Activated CD4-positive, alpha-beta T cell treated with anti-CD3 and anti-CD28 coated beads, Interleukin-2, amount 50 U/mL, for 48 hours (primary cell): ENCODE measurements at places on chromosomes 4 and X.

DNA sequence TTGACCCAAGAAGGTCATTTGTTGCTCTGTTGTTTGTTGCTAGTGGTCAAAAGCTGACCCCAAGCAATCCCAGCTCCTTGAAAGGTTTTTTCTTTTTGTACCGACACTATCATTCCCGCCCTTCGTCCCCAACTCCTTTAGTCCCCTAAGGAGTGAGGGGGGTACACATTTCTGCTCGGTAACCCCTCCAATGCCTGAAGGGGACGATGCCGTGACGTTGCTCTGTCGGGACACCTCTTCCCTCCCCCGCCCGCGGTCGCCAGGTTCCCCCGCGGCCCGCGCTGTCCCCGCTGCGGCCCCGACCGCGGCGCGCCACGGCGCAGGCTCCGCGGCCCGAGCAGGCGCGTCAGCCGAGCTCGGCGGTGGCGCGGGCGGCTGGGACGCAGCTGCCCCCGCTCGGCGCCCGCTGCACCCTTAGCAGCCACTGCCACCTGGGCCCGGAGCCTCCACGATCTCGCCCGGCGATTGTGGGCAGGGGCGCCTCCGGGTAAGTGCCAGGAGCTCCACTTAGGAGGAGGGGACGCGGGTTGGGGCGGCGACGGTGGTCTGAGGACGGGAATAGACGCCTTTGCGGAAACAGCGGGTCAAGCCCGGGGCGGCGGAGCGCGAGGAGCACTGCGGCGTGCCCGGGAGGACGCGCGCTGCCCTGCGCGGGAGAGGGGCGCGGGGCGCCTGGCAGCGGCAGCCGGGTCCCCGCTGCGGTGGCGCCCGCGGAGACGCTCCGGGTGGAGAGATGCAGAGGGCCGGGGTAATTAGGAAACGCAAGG lies at the start of gene GLRB:
Gene GLRB, plus strand, starts transcription at position 340 of the 767 bp plus-strand sequence. CDS start 1,875 bp downstream, outside the sequence.
- no peak for DNase-seq

- no peak for DNase-seq
These were observed 1.1 kb downstream of the ZNF141 start for GRCh38 chr4:338759-339097.

GRCh38 chrX:8813036-8813435 lies 11.9 kb upstream of the FAM9A start:
- DNase-seq = no peak

GRCh38 chr4:184442314-184442635 lies 32.1 kb downstream of the IRF2 start:
- no peak for DNase-seq

DNA sequence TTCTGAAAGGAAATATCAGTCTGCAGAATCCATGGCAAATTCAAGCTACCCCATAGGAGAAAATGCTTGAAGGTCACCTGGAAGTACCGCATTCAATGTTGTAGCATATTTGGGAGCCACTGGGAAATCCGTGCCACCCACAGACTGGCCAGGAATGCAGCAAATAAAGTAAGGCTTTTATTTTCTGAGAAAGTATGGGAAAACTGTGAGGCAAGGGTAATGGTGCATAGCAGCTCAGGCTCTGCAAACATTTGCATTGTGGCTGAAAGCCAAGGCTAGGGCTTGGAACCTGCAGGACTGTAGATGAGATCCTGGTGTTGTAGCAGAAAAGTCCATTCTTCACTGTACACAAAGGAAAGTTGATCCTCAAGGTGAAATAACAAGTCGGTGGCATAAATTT lies 450.9 kb upstream of the NR3C2 start:
- DNase-seq = no peak
